ENCODE measurements at places on chromosomes 4 and X.

DNA sequence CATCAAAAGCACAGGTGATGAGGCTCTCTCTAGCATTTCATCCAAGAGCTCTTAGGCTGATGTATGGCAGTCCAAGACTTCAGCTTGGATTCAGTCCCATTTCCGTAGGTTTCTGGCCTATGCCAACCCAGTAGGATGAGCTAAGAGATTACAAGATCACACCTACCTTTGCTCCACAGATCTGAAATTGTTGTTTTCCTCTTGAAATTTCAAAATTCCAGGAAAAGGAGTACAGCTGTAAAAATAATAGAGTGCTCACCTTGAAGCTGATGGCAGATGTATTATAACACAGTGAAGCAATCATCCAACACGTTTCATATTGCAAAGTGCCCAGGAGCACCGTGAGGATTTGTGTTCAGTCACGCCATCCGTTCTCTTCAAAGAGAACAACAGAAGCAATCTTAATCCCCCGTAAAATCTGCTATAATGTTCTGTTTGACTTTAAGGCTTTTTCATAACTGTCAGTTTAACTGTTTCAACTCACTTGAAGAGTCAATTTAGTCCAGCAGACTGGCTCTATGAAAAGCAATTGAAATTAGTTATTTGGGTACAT, 137.5 kb downstream of the CPE start:
- no peak for DNase-seq

GRCh38 chr4:1535926-1536578, 129.8 kb upstream of the NKX1-1 start:
- DNase-seq = no peak

DNA sequence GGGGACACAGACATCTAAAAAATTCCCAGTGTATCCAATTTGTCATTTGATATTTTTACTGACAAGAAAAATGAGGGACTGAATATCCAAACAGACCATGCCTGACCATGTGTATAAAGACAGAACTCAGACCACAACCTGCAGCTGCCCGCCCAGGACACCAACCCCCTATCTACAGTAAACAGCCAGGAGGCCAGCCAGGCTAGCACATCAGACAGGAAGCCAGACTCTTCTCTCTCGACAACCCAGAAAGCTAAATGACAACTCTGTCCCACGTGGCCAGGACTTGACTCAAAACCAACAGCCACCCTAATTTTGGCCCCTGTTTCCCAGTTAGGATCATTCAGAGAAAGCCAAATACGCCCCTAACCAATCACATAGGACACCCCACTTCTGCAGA, 15.1 kb downstream of the AFAP1 start:
- DNase-seq = no peak

DNA sequence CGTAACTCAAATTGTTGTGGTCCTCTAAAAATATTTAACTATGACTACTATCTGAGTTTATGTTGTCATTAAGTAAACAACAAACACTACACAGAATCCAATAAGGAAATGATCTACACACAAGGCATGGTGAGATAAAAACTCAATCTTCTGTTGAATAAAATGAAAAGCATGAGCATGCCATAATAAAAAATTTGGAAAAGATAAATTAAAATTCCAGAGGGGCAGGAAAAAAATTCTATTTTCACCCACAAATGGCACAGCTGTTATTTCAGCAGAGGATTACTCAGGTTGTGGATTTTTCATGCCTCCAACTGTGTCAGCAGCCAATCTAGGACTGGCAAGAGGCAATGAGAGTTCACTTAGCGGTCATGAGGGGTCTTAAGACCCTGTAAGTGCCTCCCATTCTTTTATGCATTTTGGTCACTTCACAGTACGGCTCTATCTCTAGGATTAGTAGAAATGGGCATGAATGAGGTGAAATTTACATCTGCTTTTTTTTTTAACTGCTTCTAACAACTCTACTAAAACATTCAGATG, 639.8 kb upstream of the DIPK2B start:
- no peak for DNase-seq

- peak; percentile 92 for DNase-seq
Measured at GRCh38 chr4:5956285-5957021, 61.8 kb downstream of the C4orf50 start.

DNA sequence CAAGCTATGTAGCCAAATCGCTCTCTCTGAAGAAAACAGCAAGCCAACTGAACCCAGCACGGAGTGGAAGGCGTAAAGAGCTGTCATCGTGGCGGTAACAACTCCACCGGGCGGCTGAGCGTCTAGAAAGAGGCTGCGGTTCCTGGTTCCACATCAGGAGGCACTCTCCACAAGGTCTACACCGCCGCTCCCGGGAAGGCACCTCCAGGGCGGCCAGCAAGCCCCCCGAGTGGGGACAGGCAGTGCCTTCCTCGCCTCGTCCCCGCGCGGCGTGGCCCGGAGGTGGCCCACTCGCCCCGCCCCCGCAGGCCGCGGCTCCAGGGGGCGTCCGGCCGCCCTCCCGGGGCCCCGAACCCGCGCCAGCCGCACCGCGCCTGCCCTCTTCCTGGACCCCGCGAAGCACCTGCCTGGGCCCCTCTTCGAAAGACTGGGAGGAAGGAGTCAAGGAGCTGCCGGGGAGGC, 755 bp downstream of the KLHL8 start:
- peak; percentile 64 for DNase-seq

DNA sequence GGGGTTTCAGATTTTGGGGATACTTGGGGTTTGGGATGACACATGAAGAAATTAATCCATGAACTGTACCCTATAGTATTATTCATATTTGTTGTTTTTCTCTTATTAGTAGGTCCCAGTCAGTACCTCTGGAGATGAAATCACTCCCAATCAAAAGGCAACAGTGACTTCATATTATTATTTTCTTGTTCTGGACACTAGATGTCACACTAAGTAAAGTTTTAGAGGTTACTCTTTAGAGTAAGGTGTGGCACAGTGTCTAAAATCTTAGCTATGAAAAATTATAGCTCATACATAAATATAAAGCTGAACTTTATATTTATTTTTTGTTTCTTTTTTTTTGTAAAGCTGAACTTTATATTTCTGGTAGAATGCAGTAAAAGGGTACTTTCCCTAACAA, 35.1 kb downstream of the FAM114A1 start:
- peak; percentile 47 for DNase-seq

GRCh38 chr4:57151481-57151880, 41.3 kb upstream of the IGFBP7 start:
- DNase-seq = no peak

GRCh38 chr4:8162625-8163024, 4.0 kb upstream of the ABLIM2 start:
- no peak for DNase-seq

GRCh38 chrX:25427873-25428555, 412.2 kb upstream of the ARX start:
- no peak for DNase-seq

DNA sequence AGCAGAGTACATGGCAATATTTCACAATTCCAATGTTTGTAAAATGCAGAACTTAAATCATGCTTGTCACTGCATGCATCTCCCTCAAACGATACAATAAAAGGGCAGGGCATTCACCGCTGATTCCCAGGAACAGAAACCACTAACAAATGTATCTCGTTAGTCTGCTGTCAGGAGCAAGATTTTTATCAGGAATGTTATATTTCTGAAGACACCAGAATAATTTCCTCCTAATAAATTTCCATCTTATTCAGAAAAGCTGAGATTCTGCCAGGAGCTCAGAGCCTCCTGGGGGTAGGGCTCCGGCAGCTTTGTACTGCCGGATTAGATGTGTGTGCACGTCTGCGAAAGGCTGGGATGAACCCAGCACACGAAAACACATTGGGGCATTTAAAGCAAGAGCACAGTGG, 54.0 kb upstream of the LDB2 start:
- no peak for DNase-seq

DNA sequence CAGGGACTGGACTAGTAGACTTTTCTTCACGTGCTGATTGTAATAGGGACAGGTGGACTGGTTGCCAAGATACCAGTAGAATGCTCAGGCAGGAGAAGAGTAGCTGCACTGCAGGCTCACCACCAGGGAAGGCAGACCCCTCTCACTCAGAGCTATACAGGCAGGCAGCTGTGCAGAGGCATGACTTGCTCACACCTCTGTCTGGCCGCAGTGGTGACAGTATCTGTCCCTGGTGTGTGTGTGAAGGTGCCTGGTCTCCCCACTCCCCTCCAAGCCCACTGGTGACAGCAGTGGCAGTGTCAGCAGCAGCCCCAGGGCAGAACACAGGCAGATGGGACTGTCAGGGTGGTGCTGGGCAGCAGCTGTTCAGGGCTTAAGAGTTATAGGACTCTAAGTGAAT, 140.7 kb downstream of the RPS6KA6 start:
- peak; percentile 16 for DNase-seq

- DNase-seq = no peak
Measured at GRCh38 chr4:98539741-98540140, 118.7 kb downstream of the TSPAN5 start.

GRCh38 chr4:176824645-176825366, 32.1 kb upstream of the VEGFC start:
- DNase-seq = no peak

DNA sequence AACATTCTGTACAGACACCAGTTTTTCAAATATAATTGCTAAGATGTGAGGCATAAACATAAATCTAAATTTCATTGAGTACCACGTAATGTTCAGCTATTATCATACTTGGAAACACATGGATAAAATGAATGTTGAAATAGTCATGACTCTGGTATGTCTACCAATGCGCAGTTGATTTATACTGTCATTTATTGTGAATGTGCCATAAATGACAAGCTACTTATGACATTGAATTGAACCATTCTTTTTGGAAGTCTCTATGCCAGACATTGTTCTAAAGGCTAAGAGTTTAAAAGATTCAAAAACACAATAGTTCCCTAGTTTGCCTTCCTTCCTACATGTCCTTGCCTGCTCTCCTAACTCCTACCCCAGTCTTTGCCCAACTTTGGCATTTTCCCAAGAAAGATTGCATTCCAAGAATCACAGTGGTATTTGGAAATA, 96.6 kb upstream of the DMD start:
- no peak for DNase-seq

DNA sequence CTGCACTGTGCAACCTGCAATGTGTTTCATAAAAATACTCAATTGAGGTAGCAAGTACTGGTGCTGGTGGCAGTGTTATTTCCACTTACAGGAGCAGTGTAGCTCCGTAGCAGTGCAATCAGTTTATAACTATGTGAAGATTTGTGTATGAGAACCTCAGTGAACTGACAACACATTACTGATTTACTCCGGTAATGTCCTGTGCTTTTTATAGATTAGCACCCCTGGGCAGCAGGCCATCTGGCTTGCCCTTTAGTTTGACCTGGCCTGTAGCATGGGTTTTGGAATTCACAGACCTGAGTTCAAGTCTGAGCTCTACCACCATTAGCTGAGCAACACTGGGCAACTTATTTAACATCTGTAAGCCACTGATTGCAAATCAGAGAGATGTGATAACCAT, 78.6 kb upstream of the GBA3 start:
- DNase-seq = no peak

DNA sequence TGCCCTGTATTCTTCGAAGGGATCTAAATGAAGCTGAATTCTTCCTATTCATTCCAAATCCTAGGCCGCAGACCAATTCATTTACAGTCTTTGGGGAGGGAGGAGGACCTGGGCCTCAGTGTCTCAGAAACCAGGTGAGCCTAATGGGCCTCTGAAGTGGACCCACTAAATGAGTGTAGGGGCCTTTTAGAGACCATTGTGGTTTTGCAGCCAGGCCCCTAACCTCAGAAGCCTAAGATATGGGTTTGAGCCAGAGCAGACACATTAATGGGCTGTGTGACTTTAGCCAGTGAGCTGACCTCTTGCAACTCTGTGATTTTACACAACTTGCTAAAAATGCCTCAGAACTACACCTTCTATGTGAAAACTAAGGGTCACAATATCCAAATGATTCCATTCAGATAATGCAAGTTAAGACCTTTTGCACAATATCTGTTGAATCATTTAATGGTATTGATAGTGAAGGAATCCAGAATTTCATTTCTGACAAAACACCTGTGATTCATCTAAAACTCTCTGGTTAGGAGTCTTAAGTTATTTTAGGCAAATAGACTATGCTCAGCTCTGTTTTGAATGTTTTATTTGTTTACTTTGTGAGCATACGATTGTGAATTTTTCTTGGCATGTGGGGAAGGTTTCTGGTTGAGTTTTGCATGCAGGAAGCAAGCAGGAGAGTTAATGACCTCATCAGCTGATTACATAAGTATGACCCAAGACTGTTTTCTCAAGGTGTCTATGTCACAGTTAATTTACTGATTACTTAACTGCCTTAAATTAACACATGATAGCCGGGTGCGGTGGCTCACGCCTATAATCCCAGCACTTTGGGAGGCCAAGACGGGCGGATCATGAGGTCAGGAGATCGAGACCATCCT, 75.0 kb downstream of the EVC start:
- peak; percentile 51 for DNase-seq

DNA sequence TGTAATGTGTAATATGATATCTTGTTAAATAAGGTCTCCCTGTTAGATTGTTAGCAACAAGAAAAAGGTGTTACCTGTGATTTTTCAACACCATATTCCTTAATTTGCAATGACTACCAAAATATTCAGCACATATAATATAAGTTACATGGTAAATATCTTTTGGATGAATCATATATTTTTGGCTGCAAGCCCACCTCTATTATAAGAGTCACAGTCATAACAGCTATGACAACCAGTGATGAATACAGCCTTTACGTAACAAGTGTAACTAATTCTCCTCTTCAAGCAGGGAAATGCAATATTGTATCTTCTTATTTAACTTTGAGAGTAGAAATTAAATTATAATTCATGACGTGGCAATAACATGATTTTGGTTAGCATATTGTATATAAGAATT, 187.0 kb downstream of the NLGN4X start:
- no peak for DNase-seq

- no peak for DNase-seq
Measured at GRCh38 chrX:11427453-11428071, 134.3 kb downstream of the AMELX start.

DNA sequence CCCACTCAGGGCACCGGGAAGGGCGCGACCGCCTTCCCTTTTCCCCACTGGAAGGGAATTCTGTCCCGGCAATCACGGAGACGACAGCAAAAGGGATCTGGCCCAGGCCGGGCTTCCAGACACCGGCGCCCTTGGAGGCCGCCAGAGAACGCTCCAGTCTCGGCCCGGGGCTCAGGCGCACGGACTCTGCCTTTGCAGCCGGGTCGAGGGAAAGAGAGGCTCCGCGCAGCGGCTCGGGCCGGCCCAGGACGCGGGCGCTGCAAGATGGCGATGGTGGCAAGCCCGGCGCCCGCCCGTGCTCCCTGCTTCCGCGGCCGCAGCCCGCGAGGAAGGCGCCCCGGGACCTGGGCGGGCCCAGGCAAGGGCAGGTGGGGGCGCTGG, 1.1 kb downstream of the CTBP1 start:
- no peak for DNase-seq
